ENCODE measurements at places on chromosomes 11 and 22.

GRCh38 chr11:2942447-2942846, 13.2 kb upstream of the PHLDA2 start:
- no peak for DNase-seq

DNA sequence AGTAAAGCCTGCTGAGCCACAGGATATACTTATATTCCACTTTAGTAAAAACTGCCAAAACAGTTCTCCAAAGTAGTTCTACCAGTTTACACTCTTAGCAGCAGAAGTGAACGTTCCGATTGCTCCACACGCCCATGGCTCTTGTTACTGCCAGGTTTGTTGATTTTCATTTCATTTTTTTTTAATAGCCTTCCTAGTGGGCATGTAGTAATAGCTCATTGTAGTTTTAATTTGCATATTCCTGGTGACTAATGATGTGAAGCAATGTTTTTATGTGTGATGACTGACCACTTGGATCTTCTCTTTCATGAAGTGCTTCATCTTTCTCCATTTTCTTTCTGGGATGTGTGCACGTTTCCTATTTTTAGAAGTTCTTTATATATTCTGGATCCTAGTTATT, 4.8 kb upstream of the C11orf97 start:
- DNase-seq = no peak

GRCh38 chr11:9380773-9381172, 3.7 kb upstream of the IPO7 start:
- no peak for DNase-seq

GRCh38 chr11:130561441-130561881, 113.0 kb downstream of the ADAMTS15 start:
- DNase-seq = no peak

DNA sequence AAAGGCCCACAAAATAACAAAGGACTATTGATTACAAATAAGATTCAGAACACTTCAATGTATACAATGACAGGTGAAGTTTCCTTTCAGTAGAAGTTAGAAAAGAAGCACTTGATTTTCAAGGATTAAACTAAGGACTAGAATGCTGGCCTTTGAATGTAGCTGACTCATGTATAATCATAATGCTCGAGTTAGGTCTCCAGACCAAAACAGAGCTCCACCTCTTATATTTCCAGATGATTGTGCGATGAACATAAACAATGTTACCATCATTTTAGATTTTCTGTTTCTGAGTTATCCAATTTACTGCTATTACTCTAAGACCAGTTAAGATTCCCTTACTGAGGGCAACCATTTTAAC, 40.4 kb upstream of the RAPSN start:
- DNase-seq = no peak

- no peak for DNase-seq
These were observed 611.7 kb downstream of the OPCML start for GRCh38 chr11:132920451-132921096.

- DNase-seq = no peak
These were observed 576 bp upstream of the SC5D start for GRCh38 chr11:121291896-121292494.

DNA sequence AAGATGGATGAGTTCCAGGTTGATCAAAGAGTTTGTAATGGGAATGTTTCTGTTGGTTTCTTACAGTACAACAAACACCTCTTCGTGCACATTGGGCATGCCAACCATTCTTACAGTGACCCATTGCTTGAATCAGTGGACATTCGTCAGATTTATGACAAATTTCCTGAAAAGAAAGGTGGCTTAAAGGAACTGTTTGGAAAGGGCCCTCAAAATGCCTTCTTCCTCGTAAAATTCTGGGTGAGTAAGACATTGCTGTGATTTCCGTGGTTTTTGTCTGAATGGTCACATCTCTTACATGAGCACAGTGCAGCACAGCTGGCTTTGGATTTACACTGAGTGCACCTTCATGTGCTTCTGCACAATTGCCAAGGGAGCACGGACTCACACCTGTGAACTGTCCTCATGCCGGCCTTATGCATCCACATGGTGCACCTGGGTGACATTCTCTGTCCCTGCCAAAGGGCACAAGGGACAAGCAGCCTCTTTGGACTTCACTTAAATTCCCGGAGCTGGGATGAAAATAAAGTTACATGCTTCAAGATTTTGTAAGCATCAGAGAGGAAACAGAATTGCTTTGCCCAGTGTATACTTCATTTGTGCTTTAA, 107.1 kb upstream of the RASSF10 start:
- no peak for DNase-seq

DNA sequence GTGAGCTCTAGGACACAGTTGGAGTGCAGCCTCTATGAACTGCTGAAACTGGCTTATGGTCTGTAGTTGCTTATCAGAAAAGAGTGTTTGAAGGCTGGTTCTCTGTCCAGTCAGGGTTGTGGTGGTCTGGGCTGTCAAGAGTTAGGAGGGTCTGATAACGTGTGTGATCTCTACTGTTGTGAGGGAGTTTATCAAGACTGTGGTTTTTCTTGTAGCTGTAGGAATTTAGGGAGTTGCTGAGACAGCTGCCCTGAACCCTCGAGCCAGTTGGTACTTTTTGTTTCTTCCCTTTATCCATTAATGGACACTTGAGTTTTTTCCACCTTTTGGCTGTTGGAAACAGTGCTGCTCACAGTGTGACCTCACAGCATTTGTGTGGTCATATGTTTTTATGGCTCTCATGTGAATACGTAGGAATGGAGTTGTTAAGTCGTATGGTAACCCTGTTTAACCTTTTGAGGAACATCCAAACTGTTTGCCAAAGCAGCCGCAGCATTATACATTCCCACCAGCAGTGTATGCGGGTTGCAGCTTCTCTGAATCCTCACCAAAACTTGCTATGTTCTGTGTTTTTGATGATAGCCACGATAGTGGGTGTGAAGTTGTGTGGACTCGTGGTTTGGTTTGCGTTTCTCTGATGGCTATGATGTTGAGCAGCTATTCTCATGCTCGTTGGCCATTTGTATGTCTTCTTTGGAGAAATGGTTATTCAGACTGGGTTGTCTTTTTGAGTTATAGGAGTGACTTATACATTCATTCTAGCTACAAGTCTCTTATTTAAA, 20.9 kb upstream of the DGCR8 start:
- no peak for DNase-seq

GRCh38 chr11:107962181-107962580, 33.9 kb downstream of the RAB39A start:
- no peak for DNase-seq

GRCh38 chr11:67614730-67615714, 8.3 kb downstream of the NDUFV1 start:
- no peak for DNase-seq

DNA sequence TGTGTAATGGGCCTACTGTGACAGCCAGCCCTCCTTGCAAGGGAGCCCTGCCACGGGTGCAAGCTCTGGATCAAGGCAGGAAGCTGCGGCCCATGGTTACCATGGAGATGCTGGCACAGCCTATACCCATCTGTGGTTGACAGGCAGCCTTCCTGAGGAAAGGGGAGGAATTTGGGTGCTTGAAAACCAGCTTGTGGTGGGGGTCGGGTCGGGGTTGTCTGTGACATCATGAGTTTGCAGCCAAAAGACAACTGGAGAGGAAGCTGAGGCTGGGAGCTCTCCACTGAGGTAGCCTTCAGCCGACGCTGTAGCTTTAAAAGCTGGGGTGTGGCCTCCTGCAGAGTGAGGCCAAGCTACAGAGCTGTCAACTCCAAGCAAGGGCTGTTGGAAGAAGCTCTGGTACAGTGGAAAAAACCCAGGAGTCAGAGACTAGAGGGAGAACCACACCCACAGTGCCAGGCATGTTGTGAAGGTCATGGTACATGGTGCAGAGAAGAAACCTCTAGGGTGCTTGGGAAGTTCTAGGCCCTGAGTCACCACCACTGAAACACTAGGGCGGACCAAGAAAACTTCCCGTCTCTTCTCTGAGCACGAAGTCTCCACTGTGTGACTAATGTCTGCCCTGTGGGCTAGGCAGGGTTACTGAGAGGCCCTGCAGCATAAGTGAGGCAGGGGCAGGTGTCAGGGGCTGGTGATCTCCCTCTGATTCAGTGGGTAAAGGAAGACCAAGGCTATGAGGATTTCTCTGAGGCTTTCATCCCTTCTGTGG, 10.8 kb upstream of the LDHA start:
- no peak for DNase-seq

DNA sequence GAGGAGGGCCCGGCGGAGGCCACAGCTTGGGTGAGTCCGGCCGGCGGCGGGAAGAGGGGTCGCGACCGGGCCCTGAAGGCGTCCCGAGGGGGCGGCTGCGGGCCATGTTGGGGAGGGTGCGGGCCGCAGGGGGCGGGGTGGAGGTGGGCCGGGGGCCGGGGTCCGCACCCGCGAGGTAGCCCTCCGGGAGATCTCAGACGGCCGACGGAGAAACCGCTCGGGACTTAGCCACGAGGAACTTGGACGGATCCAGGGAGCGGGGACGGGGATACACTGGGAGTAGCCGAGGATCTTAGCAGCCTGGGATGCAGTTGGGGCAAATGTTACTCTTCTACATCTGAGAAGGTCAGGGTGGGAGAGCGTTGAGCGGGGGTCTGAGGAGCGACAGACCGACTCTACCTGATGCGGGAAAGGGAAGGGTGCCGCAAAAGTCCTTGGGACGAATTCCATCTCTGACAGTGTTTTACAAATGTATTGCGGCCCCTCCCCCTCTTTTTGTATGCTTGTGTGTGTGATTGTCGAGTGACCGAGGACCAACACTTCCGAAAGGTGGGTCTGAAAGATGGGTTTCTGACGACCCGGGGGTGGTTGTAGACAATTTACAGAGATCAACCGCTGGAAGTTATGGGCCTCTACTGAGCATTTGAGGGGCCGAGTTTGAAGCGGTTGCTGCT, 658 bp downstream of the STIP1 start:
- DNase-seq = no peak

GRCh38 chr11:889257-889656, 21.4 kb downstream of the CHID1 start:
- DNase-seq = no peak

DNA sequence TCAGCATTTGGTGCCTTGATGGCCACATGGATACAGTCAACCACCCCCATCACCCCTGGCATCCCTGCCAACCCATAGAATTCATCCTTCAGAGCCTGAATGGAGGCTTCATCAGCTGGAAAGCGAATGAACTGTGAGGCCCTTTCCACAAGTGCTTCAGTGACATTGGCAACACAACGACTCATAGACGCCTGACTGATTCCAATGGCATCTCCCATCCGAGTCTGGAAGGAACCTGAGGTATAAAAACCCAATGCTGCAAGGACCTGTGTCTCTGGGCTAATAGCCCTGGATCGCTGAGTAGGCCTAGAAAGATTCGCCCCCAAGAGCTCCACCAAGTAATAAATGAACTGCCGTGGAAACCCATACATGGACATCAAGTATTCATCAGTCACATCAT, 1.3 kb downstream of the HARBI1 start:
- DNase-seq = no peak

DNA sequence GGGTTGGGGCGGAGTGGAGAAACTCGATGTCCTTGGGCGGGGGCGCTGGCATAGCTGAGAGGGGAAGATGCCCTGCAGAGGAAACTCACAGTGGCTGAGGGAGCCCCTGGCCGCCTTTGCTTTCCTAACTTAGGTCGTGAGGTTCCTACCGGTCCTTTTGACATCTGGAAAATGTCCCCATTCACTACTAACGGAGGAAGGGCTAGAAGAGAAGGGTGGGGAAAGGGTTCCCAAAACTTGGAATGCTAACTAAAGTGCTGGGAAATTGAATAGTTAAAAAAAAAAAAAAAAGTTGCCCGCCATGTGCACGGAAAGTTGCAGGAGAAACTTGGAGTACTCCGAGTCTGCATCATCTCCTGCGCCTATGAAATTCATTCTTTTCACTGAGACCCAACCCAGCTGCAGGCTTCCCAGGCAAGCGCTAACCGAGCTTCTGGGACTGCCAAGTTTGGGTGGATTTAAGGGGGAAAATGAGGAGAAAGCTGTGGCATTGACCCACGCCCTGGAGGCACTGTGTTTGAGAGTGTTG, 796 bp downstream of the TIMP3 start:
- DNase-seq = no peak

GRCh38 chr11:123509737-123510578, 79.9 kb downstream of the GRAMD1B start:
- peak; percentile 54 for DNase-seq

DNA sequence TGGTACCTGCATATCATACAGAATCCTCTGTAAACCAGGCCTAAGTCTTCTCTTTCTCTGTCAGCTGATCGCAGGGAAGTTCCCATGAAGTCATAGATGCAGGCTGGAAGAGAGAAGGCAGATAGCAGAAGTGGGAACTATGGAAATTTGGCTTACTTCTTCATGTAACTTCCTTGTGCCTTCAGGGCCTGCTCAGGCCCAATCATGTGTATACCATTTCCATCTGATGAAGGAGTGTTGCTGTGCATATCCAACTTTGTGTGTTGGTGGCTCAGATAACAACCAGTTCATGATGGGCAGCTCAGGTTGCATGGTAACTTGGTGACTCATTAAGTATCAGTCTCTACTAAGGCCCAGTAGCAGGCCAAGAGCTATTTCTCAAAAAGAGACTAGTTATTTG, 53.1 kb upstream of the CEP295 start:
- DNase-seq = no peak

DNA sequence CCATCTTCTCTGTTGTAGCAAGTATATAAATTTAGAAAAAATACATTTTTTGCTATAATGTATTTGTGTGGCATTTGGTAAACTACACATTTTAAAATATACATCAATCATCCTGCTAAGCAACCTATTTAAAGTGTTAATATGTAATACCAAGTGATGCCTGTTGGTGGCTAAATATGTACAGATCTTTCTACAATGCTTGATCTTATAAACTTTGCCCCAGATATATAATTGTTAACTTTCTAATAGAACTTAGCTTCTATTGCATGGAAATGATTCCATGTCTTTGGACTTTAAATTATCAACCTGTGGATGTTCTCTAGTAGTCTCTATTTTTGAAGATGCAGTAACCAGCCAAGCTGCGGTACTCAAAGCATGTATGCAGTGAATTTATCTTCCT, 1260.4 kb upstream of the RAG2 start:
- DNase-seq = no peak

GRCh38 chr22:46592390-46592872, 27.8 kb upstream of the GRAMD4 start:
- DNase-seq = no peak

GRCh38 chr22:36713436-36713835, 9.9 kb upstream of the CACNG2 start:
- no peak for DNase-seq

DNA sequence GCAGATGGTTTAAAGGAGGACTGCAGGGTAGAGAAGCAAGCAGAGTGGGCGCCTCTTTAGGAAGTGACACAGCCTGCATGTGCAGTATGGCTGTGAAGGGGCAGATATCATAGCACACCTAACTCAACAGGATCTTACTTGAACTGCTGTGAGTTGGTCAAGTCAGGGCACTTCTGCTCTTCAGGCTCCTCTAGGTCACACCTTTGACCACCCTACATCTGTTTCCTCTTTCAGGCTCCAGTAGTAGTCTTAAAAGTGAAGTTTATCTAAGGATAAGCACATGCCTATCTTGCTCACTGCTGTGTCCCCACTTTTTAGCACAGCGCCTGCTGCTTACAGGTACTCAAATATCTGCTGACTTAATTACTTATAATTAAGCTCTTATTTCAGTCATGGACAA, 6.5 kb downstream of the MRPL16 start:
- DNase-seq = no peak

GRCh38 chr22:44890416-44891292, 119.2 kb downstream of the PHF21B start:
- no peak for DNase-seq

- DNase-seq = no peak
These were observed 157.8 kb downstream of the CCDC34 start for GRCh38 chr11:27205250-27205649.

- DNase-seq = no peak
These were observed 9.7 kb downstream of the LAYN start for GRCh38 chr11:111550258-111550657.

Measured in caudate nucleus (tissue), 63 donors.